ENCODE measurements at places on chromosomes 11 and 22. TPM values are rescaled to one million over a fixed set of nuclear protein-coding genes. Genes with fewer than 3 reads are reported as not detected.

DNA sequence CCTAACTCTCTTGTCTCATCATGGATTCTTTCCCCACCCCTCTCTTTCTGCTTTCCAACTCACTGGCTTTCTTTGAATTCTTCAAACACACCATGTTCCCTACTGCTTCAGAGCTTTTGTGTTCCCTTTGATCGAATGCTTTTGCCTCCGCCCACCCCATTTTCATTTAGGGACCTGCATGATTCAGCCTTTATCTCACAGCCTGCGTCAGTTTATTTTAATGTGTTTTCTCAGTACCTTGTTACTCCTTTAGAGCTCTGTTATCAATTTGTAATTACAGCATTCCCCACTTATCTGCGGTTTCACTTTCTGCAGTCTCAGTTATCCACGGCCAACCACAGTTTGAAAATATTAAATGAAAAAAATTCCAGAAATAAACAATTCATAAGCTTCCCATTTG lies 451.3 kb downstream of the METTL15 start:
- no peak for DNase-seq

GRCh38 chr22:41288245-41288946 lies 2.4 kb upstream of the RANGAP1 start:
- DNase-seq: no peak

GRCh38 chr11:72418834-72419560 lies 15.3 kb downstream of the CLPB start:
- DNase-seq: no peak

GRCh38 chr11:66115638-66116301 lies 45.7 kb downstream of the PACS1 start:
- DNase-seq: no peak

DNA sequence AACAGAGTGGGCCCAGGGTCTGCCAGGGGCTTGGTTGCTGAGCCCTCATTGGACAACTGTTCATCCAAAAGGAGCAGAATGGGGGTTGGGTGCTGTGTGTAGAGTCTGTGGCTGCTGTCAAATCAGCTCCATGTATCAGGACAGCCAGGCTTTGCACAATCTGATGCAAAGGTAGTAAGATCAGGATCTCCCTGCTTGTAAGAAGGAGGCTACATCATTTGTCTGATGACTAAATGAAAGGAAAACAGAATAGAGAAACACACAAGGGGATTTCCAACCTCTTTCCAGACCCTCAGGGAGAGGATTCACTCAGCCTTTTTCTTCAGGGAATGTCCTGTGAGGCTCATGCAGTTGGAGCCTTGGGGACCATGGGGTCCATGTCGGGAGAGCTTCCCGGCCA lies 7.2 kb downstream of the MICAL2 start:
- no peak for DNase-seq

The APOA4 gene
- total RNA-seq: not detected

The LIF gene
- 2.1 TPM for total RNA-seq

The SLC17A6 gene
- not detected for total RNA-seq

All from ureter (tissue), 1 donor.